ENCODE measurements at places on chromosomes 4 and X.

- no peak for DNase-seq
Observed at GRCh38 chrX:96861661-96862060, 22.0 kb upstream of the RPA4 start.

DNA sequence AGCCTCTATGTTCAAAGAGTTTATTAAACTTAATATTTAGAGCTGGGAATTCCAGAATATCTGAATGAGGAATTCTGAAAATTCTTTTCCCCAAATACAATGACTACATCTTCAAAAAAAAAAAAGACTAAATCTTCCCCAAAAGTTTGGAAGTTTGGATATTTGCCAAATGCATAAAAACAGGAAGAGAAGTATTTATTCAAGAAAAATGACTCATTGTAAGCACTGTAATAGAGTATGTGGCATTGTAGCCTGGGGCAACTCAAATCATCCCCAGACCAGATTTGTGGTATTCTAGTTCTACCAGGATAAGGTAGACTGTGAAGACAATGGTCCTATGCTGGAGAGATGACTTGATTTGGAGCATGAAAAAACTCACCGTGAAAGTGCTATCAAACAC is 78.5 kb upstream of the PDHA2 start:
- DNase-seq = no peak

GRCh38 chrX:107708762-107709161 is 66.8 kb downstream of the TSC22D3 start:
- DNase-seq = no peak

GRCh38 chr4:15295421-15296162 is 132.2 kb upstream of the C1QTNF7 start:
- DNase-seq = no peak
